Esophagus muscularis mucosa (tissue), 4 donors: ENCODE measurements at places on chromosomes 4 and X. TPM values are rescaled to one million over a fixed set of nuclear protein-coding genes. Genes with fewer than 3 reads are reported as not detected.

DNA sequence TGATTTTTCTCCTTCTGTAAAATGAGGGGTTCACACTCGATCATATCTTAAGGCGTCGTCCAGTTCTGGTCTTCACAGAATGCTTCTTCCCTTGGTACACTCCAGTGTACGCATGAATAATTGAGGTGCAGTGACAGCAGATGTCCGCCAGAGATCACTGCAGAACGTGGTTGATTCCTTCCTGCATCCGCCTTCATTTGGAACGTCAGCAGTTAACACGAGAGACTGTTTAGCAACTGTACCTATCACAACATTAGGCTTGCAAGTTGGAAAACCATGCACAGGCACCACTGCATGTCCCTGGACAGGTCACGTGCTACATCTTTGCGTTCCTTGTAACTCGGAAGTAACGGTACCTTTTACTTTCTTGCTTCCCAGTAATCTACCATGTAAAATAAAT is 66.0 kb upstream of the GEMIN8 start:
- no peak for DNase-seq

GRCh38 chr4:139643042-139643895 is 22.4 kb upstream of the MGST2 start:
- DNase-seq: no peak

The TRIM60 gene
- total RNA-seq: not detected

The SYP gene
- 12.0 TPM for total RNA-seq

The INTU gene
- total RNA-seq: 5.9 TPM

DNA sequence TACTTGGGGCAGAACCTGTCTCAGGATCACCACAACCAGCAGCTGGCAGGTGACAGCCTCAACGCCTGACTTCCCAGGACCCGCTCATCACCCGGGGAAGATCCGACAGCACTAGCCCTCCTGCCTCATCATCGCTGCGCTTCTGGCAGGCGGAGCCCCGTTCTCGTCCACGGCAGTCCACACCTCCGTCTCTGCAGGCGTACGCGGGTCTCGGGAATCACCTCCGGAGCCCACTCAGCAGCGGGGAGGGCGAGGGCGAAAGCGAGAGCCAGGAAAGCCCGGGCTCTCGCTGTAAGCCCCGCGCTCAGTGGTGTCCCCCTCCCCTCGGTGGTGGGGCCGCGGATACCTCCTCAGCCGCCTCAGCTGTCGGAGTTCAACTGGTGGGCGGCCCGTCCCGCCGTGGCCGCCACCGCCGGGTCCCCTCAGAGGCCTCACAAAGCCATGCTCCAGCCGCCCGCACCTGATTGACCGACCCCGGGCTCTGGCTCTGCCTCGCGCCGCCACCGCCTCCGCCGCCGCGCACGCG is 518 bp upstream of the CNKSR2 start:
- DNase-seq: no peak

The DACH2 gene
- total RNA-seq: 0.39 TPM

DNA sequence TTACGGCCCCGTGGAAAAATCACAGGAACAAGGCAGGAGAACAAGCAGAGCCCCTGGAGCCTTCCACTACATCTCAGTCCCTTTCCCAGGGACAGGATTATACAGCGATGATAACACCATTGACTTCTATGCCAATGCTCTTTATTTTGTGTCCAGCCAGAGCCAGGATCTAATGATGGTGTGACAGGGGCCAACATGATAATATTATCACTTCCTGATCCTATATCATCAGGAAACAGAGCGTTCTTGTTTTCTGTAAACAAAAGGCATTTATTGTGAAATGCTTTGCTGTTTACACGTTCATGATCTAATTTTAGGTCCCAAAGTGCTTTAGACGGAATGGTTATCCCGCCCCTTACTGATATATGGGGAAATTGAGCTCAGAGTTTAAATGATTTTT is 12.8 kb downstream of the TMPRSS11E start:
- DNase-seq: no peak

GRCh38 chr4:127708985-127709384 is 21.2 kb upstream of the SLC25A31 start:
- no peak for DNase-seq

GRCh38 chr4:42865572-42866189 is 26.8 kb upstream of the GRXCR1 start:
- no peak for DNase-seq

The CT47B1 gene
- total RNA-seq: not detected

The RBM10 gene
- 25.7 TPM for total RNA-seq

GRCh38 chrX:20217271-20217670 is 49.4 kb downstream of the RPS6KA3 start:
- no peak for DNase-seq

The CRMP1 gene
- 3.0 TPM for total RNA-seq

GRCh38 chr4:124768596-124769365 is 56.2 kb upstream of the ANKRD50 start:
- DNase-seq: no peak
